ENCODE measurements at places on chromosomes 4 and X. TPM values are rescaled to one million over a fixed set of nuclear protein-coding genes. Genes with fewer than 3 reads are reported as not detected.

GRCh38 chr4:139123910-139124309, 53.1 kb downstream of the ELF2 start:
- DNase-seq, result no peak

DNA sequence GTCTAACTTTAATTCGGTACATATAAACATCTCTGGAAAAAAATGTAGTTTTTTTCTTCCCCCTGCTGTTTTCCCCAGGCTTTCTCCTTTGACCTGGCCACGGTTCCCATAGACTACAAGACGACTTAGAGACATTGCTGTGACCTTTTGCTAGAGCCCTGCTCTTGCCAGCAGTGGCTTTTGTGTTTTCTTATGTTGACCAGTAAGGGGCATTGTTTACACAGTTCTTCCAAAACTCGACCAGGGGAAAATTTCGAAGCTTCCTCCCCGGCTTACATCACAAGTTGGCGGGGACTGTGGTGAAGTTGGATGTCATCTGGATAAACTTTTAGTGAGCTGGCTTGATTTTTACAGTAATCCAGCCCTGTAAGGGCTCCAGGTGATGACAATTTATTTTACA, 9.3 kb downstream of the CCDC160 start:
- no peak for DNase-seq

DNA sequence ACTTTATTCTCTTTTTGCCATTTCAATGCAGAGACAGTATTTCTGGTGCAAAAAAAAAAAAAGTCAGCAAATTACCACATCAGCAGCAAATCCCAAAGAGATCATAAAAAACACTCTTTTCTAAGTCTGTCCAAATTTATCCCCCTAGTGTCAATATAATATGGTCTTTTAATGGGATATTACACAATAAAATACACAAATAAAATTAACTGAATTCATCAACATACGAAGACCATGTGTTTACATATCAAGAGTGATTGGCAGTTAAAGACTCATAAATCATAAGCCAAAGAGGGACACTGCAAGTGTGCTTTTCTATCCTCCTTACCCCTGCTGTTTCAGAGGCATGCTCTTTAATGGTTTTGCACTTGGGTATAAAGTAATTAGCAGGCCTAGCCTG, 340.2 kb upstream of the DKK2 start:
- no peak for DNase-seq

DNA sequence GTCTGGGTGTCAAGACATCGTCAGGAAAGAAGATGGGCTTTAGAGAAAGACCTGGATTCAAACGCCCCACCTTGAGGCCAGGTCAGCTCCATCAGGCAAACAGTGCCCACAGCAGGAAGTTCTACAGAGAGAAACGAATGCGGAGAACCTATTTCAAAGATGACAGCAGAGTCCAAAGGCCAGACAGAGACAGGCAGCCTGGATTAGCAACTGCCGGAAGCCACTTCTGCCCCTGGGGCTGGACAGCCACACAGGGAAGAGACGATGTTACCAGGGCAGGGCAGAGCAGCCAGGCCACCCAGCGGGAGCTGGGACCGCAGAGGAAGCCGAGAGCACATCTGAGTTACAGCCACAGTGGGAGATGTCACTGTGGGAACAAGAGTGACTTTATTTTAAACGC, 1.2 kb downstream of the C4orf50 start:
- DNase-seq, result no peak

DNA sequence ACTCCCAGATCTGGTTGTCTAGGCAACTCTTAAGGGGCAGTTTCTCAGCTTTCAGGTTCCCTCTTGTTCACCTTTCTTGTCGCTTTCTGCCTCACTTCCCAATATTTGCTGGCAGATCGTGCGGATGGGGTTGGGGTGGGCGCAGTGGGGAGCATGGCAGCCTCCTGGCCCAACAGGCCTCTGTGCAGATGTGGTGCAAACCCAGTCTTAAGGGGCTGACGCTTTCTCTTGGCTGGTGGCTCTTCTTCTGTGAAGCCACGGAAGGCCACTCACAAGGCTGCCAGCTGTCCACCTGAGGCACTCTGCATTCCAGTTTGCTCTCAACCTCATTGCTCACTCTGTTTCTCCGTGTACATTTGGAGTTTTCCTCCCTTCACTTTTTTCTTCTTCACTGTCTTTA, 61.7 kb downstream of the NBDY start:
- no peak for DNase-seq

- DNase-seq, result no peak
Measured at GRCh38 chrX:102138064-102138463, 4.2 kb downstream of the TCEAL6 start.

DNA sequence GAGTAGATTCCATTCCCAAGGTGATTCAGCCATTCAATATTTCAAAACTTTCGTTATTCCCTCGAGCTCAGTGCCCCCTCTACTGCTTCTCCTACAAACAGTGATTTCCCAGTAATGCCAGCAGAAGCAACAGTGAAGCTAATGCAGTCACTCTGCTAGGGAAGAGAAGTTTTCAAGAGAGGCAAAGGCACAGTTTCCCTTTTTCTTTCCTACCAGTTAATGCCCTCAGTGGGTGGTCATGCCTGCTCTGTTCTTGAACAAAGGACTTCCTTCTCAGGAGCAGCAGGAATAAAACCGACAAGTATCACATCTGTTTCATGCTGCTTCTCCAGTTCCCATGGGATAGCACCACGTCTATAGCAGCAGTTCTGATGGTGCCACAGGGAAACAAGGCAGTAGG, 317.2 kb downstream of the TENM3 start:
- no peak for DNase-seq

DNA sequence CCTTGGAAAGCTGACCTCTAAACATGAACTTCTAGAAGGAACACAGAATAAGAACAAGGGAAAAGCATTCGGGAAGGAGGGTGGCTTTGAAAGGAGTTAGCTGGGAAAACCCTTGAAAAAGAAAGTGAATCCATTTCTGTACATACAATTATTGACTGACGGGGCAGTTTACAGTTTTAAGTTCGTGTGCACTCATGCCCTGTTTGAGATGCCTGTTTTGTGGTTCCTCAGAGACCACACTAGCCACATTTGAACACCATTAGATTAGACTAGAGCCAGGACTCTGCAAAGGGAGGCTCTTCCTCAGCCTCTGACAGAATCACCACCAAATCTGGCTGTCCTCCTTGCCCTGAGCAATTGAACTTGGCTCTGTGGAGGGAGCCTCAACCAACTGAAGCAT, 158.3 kb downstream of the PALLD start:
- DNase-seq, result no peak

DNA sequence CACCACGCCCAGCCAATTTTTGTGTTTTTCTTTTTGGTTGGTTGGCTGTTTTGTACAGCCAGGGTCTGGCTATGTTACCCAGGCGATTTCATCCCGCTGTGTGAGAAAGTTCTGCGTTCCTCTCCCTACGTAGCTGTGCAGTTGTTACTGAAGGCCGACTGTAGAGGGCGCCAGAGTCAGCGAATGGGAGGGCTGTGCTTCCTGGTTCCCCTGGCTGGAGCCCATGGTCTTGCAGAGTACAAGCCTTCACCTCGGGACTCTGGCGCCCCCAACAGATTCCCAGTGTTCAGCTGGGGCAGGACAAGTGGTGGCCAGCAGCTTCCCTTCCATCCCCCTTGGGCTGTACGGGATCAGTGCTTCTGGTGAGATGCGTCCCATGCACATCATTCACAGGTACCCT, 5.6 kb upstream of the CT45A1 start:
- DNase-seq, result no peak

DNA sequence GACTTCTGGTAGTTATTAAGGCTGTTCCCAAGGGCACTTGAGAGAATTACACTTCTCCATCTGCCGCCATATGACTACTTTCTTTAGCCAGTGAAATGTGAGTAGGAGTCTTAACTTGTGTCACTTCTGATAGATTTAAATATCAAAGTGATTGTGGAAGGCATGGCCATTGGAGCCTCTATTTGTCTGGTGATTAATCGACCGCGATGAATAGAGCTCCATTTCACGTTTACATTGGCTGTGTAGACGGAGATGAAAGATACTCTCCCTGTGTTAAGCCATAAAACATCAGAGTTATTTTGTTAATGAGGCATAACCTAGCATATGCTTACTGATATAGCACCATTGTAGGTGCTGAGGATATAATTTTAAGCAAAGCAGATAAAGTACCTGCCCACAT, 852.4 kb downstream of the CCSER1 start:
- no peak for DNase-seq

DNA sequence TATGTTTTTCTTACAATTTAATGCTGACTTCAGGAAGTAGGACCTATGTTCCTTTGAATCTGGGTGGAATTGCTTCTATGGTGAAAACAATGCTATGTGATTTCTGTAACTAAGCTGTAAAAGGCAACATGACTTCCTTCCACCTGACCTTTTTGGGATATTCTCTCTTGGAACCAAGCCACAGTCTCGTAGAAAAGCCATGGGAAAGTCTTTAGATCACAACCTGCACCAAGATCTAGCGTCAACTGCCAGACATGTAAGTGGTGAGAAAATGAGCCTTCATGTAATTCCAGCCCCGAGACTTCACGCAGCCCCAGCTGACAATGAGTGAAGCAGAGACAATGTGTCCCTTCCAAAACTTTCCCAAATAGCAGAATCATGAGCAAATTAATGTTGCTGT, 297.0 kb upstream of the DCAF8L1 start:
- no peak for DNase-seq

GRCh38 chrX:47540754-47541538, 20.1 kb upstream of the ARAF start:
- no peak for DNase-seq

GRCh38 chrX:69262036-69262936, 97.0 kb upstream of the PJA1 start:
- DNase-seq, result no peak

- no peak for DNase-seq
Measured at GRCh38 chr4:6910340-6910959, 824 bp downstream of the TBC1D14 start.

GRCh38 chr4:166165829-166166420, 292.9 kb downstream of the TLL1 start:
- no peak for DNase-seq

- no peak for DNase-seq
Measured at GRCh38 chr4:5164221-5164912, 113.1 kb downstream of the STK32B start.

- no peak for DNase-seq
Measured at GRCh38 chrX:46715530-46715929, 43.4 kb downstream of the SLC9A7 start.

GRCh38 chr4:879729-880077, 52.4 kb downstream of the GAK start:
- no peak for DNase-seq

Gene RBMXL3
- total RNA-seq, result not detected

Gene TNMD
- total RNA-seq, result not detected

Gene ADH1C
- 10.8 TPM for total RNA-seq

Gene GSTCD
- 10.0 TPM for total RNA-seq

Gene STPG2
- not detected for total RNA-seq

Gene TXK
- 1.7 TPM for total RNA-seq

All from esophagus squamous epithelium (tissue), 5 donors.